Hippocampal formation (tissue), 2 donors: ENCODE measurements at places on chromosomes 7 and 10.

GRCh38 chr7:139893461-139893860, 64.4 kb downstream of the TBXAS1 start:
- DNase-seq = no peak

- DNase-seq = no peak
These were observed 3.7 kb upstream of the AKR1C3 start for GRCh38 chr10:5090551-5090950.

GRCh38 chr10:132527339-132528063, 10.1 kb upstream of the INPP5A start:
- no peak for DNase-seq

DNA sequence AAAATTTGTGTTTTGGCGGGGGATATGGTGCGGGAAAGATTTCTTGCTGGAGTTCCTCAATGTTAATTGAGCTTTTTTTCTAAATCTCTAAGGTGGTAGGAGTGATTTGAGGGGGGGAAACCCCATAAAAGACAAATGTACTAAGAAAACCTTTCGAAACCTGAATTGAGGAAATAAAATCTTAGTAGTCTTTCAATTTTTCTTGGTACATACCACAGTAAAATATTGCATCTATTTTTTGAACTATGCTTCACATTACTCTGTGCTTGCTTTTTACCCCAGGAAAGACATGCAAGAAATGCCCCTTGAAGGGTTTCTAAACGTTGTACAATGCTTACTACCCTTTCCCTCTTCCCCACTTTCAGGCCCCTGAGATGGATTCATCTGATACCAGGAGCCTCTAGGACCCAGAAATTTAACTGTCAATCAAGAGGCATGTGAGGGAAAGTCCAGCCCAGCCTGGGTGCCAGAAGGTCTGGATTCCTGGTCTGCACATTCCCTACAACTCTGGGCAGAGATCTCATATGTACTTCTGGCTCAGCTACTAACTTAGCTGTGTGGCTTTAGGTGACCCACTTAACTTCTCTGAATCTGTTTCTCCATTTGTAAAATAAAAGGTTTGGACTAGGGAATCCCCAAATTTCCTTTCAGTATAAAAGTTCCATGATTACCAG, 5.8 kb upstream of the PDCD4 start:
- DNase-seq = no peak

DNA sequence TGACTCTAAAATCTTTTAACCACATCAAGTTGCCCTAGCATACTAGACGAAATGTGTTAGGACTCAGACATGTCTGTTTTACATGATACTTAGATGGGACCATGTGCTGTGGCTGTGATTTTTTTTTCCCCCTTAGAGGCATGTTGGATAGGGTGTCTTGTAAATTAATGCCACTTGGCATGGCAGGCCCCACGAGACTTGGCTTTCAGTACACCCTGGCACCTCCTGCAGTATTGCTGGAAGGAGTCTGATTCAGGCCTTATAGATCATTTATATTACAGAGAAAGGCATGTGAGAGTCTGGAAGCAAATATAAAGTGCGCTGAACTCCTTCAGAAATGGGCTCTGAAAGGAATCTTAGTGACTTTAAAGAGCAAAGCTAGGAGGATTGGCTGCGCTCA, 494.1 kb downstream of the SDK1 start:
- no peak for DNase-seq

DNA sequence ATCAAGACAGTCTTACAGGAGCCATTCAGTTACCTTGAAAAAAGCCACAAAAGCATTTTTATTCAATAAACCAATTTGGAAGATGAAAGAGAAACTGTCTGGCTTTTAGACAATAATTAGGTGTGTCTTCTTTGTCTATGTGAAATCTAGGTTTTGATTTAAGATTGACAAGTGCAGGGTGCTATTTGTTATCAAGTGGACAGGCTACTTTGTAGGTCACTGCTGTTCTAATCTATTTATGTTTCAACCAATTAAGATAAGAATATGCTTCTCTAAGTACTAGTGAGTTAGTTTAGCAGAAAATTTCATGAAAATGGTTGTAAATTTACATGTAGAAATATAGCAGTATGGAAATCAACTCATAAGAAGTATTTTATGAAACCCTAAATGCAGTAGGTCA, 177.5 kb downstream of the CACNA2D1 start:
- DNase-seq = no peak

GRCh38 chr7:135167365-135167917, 3.1 kb downstream of the CYREN start:
- no peak for DNase-seq

GRCh38 chr10:1745780-1746456, 8.6 kb upstream of the ADARB2 start:
- no peak for DNase-seq
